ENCODE measurements at places on chromosomes 2 and 18.

DNA sequence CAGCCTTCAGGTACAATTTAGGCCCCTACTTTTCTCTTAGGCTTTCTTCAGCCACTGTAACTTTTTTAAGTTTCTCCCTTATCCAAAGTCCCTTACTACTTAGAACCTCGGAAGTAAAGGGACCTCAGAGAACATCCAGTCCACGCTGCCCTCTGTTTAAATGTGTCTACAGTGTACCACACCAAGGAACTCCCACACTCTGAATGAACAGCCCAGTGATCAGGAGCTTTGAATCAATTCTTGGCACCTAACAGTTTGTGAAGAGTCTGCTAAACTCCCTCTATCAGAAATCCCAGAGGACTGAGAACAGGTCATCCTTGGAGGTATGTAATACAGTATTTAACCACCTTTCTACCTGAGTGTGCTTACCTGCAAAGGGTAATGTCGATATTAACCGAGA, 11.6 kb upstream of the MALT1 start:
- no peak for DNase-seq

DNA sequence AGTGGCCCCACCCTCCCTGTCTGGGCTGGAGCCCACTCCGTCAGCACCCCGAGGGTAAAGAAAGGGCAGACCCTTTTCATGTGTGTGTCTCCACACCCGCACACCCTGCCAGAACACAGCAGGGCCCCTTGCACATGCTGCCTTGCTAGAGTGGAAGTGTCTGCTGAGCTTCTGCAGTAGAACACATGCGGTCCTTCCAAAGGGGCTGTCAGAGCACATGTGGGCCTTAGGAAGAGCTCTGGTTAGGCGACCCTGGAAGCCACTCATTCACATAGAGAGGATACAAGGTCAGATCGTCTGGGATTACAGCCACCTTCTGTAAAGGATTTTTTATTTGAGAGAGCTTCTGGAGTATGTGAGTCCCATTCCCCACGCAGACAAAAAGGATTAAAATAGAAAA, 613.2 kb upstream of the RAB6C start:
- DNase-seq = no peak

GRCh38 chr18:9851511-9851910, 34.3 kb upstream of the TXNDC2 start:
- no peak for DNase-seq

- no peak for DNase-seq
These were observed 207.6 kb upstream of the SMIM21 start for GRCh38 chr18:75635096-75635495.

- no peak for DNase-seq
These were observed 78.7 kb downstream of the DGKD start for GRCh38 chr2:233433029-233433428.

GRCh38 chr2:60441800-60442199, 111.7 kb downstream of the BCL11A start:
- DNase-seq = no peak

DNA sequence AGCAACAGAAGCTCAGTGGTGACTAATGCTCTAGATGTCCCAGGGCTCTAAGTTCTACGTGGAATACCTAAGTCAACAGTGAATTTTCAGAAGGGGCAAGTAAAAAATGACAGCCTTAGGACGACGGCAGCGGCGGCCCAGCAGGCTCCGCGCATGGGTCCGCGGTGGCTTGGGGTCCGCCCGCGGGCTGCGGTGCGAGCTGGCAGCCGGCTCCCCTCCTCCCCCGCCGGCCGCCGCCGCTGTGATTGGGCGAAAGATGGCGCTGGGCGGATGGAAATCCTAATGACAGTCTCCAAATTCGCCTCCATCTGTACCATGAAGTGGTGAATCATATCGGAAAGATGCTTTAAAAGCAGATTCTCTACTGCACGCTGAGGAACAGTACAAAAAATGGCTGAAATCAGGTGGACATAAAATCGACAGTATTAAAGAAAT, 74.7 kb downstream of the HNRNPLL start:
- DNase-seq = no peak

DNA sequence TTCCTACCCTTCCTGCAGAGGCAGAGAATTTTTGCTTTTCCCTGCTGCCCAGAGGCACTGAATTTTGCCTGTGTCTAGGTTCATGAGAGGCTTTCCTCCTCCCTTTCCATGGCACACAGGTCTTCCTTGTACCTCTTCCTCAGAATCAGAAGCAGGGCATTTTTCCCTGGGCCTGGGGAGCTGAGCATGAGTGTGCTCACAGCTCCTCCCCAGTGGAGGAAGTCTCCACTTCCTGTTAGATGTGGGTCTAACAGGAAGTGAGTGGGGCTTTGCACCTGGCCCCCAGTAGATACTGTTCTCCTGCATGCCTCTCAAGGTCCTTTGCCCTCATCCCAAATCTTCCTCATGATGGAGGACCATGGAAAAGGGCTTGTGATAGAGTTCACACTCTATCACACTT, 297.2 kb upstream of the FIGN start:
- DNase-seq = no peak

All from hypothalamus (tissue), 51 donors.